Hepatocyte (in vitro differentiated cells): ENCODE measurements at places on chromosomes 4 and X. TPM values are rescaled to one million over a fixed set of nuclear protein-coding genes. Genes with fewer than 3 reads are reported as not detected.

The CXCL5 gene
- total RNA-seq: 27.7 and 31.9 TPM in 2 replicates

The COL25A1 gene
- 1.9 and 3.3 TPM in 2 replicates for total RNA-seq

The CLNK gene
- total RNA-seq: not detected in 2 replicates

The PALLD gene
- total RNA-seq: 68.9 and 85.2 TPM in 2 replicates

DNA sequence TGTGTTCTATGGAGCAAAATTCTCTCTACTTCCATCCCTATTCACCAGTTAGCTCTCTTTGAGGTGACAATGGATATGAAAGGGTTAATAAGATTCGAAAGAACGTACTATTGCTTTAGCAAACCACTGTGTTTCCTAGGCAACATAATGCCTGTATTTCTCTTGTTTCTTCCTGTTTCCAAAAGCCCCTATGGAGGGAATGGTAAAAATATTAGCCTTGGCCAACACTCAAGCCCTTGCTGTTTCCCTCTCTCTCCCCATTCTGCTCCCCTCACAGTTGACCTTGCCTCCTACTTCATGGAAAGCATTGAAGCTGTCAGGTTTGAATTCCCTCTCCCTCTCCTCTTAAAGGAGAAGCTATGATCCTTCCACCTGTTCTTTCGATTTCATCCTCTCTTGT lies 9.6 kb upstream of the PGRMC1 start:
- DNase-seq: no peak
- H3K4me1 ChIP-seq: no peaks in the 10 kb centered on the region
- H3K27me3 ChIP-seq: no peaks in the 10 kb centered on the region
- no peaks in the 10 kb centered on the region for H3K36me3 ChIP-seq
- no peak overlapping the region for H3K27ac ChIP-seq

DNA sequence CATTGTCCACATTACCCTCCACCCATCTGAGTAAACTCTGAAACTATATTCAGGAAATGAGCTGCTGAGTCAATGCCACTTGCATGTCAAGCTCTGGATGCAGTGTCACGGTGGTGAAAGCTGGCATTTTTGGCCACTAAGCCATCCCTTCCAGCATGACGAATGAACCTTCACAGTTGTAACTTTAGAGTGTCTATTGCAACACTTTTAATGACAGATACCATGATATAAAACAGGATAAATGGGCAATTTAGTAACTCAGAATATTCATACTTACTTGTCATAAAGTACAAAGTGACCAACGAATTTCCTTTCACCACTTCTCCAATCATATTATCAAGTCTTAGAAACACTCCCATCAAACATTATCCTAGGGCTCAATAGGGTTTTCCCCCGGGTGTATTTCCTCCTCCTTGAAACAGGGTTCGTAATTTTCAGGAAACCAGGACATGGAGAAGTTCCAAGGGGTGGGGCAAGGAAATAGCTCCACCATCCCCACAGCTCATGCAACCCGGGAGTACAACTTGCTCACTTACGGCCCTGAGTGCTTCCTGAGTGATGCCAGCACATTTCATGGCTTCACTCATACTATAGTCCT lies 73.1 kb downstream of the MTHFD2L start:
- no peaks in the 10 kb centered on the region for H3K4me1 ChIP-seq
- H3K27ac ChIP-seq: no peak overlapping the region
- no peaks in the 10 kb centered on the region for H3K36me3 ChIP-seq
- no peak for DNase-seq
- H3K27me3 ChIP-seq: no peaks in the 10 kb centered on the region
- no peak overlapping the region for H3K4me3 ChIP-seq

DNA sequence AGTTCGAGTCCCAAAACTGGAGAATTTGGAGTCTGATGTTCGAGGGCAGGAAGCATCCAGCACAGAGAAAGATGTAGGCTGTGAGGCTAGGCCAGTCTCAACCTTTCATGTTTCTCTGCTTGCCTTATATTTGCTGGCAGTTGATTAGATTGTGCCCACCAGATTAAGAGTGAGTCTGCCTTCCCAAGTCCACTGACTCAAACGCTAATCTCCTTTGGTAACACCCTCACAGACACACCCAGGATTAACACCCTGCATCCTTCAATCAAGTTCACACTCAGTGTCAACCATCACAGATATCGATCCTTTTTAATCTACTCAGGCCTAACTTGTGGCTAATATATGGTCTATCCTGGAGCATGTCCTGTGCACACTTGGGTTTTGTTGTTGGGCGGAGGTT lies 18.0 kb upstream of the MAEA start:
- DNase-seq: no peak
- no peaks in the 10 kb centered on the region for H3K36me3 ChIP-seq
- H3K27ac ChIP-seq: no peak overlapping the region
- no peaks in the 10 kb centered on the region for H3K27me3 ChIP-seq
- H3K4me1 ChIP-seq: no peaks in the 10 kb centered on the region

DNA sequence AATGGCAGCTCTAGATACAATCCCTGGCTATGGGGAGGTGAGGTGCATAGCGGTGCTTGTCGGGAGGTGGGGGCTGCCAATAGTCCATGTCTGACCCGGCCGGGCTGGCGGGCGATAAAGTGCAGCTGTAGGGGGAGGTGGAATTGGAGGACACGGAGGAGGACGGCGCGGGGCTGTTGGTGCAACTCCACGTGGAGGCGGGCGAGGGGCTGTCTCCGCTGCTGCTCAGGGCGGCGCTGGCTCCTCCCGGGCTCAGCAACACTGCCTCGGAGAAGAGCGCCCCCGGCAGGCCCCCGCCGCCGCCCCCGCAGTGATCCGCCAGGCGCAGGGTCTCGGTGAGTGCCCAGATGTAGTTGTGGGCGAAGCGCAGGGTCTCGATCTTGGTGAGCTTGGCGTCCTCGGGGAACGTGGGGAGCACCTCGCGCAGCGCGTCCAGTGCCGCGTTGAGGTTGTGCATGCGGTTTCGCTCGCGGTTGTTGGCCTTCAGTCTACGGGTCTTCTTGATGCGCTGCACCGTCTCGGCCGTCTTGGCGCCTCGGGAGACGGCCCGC lies 1.3 kb downstream of the NEUROG2 start:
- no peaks in the 10 kb centered on the region for H3K36me3 ChIP-seq
- H3K4me3 ChIP-seq: no peak overlapping the region
- no peak for DNase-seq
- H3K27ac ChIP-seq: no peak overlapping the region
- H3K4me1 ChIP-seq: peaks cover 38% of the 10 kb centered on the region
- H3K27me3 ChIP-seq: peaks cover 98% of the 10 kb centered on the region

DNA sequence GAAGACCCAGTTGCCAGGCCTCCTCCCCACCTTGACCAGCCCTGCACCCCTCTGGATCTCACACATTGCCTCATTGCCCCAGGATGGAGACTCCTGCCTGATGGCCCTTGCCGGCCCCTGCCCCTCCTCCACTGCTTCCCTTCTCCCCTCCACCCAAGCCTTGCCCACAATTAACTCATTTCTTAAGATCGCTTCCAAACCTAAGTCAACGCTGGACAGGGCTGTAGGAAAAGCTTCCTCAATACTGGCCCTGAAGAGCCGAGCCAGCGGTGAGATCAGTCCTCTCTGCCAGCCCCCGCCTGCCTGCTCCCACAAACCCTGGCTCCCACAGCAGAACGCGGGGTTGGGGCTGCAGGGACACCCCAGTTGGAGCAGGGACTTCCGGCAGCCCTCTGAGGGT lies 7.5 kb upstream of the HAUS7 start:
- H3K27me3 ChIP-seq: no peaks in the 10 kb centered on the region
- no peaks in the 10 kb centered on the region for H3K36me3 ChIP-seq
- no peak overlapping the region for H3K4me3 ChIP-seq
- H3K27ac ChIP-seq: peak overlapping the region; percentile 95
- H3K4me1 ChIP-seq: peaks cover 11% of the 10 kb centered on the region
- no peak for DNase-seq

DNA sequence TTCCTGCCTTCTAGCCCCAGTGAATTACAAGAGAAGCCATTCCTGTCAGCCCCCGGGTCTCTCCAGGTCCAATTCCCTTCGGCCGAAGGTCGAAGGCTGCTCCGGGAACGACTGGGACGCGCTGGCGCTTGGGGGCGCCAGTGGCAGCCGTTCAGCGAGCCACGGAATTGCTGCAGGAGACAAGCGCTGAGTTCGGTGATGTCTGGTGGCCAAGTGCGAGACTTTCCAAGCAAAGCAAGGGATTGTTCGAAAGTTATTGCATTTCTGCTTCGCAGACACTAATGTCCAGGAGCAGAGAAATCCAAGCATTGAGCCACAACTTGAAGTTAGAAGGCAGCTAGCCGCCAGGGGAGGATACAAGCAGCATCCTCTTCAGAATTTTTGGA lies 1.1 kb upstream of the DKK2 start:
- DNase-seq: peak; percentile 81
- peak overlapping the region; percentile 74 for H3K27ac ChIP-seq
- no peaks in the 10 kb centered on the region for H3K36me3 ChIP-seq
- H3K4me1 ChIP-seq: no peaks in the 10 kb centered on the region

GRCh38 chr4:154623436-154623835 lies 11.0 kb upstream of the FGG start:
- DNase-seq: no peak
- H3K4me1 ChIP-seq: peaks cover 19% of the 10 kb centered on the region
- peaks cover 5% of the 10 kb centered on the region for H3K27me3 ChIP-seq
- H3K4me3 ChIP-seq: no peak overlapping the region
